Hepatic stellate cell (primary cell): ENCODE measurements at places on chromosomes 1 and 21.

DNA sequence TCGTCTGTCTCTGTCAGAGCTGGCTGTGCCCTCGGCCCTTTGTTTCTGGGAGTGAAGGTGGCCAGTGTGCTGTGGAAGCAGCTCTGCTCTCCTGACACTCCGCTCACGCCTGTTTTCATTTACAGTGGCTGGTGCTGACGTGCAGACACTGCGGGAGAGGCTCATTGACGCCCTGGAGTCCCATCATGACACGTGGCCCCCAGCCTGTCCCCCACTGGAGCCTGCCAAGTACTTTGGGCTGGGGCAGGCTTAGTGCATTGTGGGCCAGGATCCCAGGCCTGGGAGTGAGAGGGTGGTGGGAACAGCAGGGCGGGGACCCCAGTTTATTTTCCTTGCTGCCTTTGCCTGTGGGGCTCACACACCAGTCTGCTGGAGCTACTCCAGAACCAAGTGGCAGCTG lies 21.1 kb downstream of the QSOX1 start:
- DNase-seq = no peak

GRCh38 chr1:167641786-167642500 lies 11.9 kb downstream of the RCSD1 start:
- no peak for DNase-seq

DNA sequence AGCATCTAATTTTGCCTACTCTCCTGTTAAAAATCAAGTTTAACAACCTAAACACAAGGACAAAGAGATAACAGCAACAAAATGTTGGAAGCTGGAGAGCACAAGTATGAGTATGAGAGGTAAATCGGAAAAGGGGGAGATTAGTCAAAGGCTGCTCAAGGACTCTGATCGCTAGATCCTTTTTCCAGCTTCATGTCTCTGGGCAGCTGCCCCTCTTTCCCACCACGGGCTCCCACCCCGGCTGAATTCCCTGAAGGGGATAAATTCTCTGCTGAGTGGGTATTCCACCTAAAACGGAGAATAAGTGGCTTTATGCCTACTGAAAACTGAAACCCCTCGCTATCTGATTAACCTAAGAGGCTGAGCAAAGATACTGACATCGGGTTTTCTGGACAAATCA lies 696 bp upstream of the CTBS start:
- DNase-seq = no peak

DNA sequence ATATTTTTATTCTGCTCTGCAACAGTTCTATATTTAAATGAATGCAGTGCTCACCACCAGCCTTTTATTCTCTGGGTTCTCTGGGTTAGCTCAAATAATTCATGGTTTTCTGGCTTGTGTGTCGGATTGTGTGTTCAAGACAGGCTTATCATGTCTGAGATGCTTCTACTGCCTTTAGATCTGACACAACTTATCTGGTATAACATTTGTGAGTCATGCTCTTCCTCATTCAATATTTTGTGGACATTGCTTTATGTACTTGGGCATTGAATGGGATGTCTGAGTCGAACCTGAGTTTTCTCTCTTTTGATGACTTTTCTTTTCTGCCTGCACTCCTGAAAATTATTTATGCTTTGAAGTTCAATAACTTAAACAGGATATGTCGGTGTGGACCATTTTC lies 17.6 kb upstream of the PKP1 start:
- no peak for DNase-seq

DNA sequence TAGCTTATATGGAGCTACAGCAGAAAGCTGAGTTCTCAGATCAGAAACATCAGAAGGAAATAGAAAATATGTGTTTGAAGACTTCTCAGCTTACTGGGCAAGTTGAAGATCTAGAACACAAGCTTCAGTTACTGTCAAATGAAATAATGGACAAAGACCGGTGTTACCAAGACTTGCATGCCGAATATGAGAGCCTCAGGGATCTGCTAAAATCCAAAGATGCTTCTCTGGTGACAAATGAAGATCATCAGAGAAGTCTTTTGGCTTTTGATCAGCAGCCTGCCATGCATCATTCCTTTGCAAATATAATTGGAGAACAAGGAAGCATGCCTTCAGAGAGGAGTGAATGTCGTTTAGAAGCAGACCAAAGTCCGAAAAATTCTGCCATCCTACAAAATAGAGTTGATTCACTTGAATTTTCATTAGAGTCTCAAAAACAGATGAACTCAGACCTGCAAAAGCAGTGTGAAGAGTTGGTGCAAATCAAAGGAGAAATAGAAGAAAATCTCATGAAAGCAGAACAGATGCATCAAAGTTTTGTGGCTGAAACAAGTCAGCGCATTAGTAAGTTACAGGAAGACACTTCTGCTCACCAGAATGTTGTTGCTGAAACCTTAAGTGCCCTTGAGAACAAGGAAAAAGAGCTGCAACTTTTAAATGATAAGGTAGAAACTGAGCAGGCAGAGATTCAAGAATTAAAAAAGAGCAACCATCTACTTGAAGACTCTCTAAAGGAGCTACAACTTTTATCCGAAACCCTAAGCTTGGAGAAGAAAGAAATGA lies 37.6 kb downstream of the CENPF start:
- no peak for DNase-seq

GRCh38 chr21:39644062-39644560 lies 31.4 kb downstream of the B3GALT5 start:
- DNase-seq = no peak

DNA sequence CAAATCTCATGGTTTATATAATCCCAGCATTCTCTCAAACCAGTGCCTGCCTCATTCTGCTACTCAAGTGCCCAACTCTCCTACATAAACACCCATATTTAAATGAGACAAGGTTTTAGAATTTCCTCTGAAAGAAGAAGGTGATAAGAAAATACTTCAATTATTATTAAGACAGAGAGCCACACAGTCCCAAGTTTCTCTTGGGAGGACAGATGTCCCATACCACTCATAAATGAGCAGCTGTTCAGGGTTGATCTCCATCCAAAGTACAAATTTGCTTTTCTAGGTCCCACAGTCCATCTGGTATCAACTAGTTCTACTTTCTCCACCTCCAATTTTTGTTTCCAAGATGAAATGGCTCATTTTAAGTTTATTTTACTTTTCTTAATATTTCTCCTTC lies 11.3 kb downstream of the DCAF8 start:
- no peak for DNase-seq

- no peak for DNase-seq
Measured at GRCh38 chr1:17574516-17574915, 35.0 kb downstream of the ARHGEF10L start.

- no peak for DNase-seq
Measured at GRCh38 chr1:183980951-183981525, 56.5 kb downstream of the COLGALT2 start.

DNA sequence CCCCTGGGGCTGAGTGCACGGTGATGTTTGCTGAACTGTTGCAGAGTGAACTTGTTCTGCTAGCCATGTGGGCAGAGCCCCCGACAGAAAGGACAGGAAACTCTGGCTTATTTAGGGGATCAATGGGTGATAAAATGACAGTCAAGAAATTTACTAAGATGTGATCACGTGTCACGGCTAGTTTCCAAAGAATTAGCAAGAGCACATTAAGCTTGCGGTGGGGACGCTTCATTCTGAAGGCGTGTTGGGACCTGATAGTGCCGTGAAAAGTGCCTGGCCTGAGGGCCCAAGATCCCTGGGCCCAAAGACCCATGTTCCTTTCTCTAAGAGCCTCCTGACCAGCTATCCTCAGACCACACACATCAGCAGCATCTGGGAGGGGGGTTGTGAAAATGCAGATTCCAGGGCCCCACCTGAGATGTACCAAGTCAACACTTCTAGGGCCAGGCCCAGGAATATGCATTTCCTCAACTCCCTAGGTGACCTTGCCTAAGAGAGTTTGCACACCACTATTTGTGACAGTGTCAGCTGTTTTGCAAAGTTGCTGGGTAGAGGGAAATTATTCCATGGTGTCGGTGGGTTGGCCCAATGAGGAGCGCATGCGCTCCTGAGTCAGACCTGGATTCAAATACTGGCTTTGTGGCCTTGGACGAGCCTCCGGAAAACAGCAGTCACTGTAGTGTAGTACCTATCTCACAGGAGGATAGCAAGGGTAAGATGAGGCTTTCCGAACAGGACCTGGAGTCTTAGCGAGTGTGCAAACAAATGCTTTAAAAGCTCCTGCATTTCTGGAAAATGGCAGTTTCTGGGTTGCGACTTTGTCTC lies 77.5 kb downstream of the SPSB1 start:
- no peak for DNase-seq

DNA sequence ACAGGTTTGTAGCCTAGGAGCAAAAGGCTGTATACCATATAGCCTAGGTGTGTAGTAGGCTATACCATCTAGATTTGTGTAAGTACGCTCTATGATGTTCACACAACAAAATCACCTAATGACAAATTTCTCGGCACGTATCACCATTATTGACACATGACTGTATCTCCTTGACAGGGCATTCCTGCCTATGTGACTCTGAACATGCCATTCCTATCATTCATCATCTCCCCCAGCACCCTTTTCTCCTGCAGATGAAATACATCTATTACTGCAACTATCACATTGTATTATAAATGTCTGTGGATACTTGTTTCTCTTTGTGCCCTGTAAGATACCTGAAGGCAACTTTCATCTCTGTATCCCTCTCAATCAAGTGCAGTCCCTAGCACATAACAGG lies 29.9 kb downstream of the TP53BP2 start:
- no peak for DNase-seq

DNA sequence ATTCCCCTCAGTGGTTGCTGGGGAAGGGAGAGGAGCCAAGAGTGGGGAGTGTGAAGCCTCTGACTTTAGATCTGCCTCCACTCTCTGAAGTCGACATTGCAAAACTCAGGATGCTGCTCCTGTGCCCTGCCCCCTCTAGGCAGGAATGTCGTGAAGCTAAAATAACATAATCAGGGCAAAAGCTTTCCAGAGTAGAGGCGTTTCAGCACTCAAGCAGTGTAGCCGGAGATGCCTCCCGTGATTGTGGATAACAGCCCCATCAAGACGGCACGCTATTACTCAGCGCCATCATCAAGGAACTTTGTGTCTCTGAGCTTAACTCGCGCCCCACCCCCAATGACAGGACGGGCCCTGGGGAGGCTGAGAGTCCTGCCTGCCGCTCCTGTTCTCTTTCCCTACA lies 60.0 kb downstream of the FBXO2 start:
- peak; percentile 54 for DNase-seq

DNA sequence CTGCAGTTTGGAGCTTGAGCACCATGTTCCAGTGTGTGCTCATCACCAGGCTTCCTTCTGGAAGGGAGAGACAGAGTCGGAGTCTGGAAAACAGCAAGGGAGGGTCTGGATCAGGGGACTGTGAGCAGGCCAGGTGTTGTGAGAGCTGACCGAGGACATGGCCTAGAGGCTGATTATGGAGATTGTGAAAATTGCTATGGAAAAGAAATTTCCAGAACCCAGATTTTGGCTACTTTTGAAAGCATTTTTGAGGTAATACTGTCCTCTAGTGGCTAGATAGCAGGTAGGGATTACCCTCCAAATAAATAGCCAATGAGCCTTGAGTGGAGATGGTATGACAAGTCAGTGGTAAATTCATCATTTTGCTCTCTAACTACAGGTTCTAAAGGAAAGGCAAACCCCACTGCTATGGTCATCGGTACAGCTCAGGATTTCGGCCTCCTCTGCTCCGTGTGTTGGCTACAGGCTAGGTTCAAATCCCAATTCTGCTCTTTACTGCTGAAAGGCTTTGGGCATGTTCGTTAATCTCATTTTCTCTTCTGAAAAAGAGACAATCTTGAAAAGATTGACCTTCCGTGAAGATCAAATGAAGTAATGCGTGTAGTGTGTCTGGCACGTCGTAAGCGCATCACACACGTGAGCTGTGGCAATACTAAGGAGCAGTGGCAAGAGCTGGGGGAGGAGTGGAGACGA lies 1.0 kb upstream of the HAO2 start:
- peak; percentile 38 for DNase-seq

DNA sequence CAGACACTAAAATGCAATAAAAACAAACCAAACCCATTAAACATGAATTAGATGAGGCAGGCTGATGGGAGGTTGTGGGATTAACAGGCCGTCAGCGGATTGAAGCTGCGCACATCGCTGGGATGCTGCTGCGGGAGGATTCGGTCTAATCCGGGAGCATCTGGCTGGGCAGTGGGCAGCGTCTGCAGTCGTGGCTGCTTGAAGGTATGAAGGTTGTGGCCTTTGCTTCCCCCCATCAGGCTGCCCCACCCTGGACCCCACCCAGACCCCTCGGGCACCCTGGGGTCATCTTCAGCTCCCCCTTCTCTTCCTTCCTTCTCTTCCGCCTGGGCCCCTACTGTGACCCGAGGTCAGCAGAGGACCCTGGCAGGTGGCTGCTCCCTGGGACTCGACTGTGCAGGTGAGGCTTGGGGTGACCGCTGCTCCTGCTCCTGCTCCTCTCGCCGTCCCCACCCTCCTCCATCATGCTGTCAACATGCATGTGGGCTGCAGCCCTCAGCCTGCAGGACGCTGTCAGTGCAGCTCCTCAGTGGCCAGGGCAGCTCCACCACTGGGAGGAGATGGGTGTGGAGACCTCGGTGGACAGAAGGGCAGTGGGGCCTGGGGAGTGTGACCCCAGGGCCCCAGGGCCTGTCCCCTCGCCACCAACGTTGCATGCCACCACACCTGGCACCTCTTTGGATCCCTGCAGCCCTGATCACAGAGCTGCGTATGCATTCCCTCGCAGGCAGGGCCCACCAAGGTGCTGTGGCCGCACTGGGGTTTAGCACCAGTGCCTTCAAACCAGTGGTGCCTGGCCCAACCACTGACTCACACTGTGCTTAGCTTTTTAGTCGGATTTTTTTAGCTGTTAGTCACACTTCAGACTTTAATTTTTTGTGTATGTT lies 112.2 kb upstream of the COL6A1 start:
- DNase-seq = peak; percentile 61

DNA sequence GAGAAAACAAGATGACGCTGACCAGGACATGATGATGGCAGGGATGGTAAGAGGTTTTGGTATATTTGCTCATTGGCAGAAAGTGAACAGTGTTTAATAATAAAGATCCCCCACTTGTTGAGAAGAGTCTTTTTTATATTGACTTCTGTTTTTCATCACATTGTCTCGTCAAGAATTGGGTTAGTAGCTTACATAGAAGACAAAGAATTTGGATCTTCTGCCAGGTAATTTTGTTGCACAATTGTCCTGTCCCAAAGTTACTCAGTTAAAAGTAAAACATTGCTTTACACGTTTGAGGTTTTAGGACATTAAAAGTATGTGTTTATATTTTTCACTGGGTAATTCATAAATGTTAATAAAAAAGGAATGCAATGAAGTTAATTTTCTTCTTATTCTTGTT lies 48.3 kb upstream of the LAMC2 start:
- DNase-seq = no peak

DNA sequence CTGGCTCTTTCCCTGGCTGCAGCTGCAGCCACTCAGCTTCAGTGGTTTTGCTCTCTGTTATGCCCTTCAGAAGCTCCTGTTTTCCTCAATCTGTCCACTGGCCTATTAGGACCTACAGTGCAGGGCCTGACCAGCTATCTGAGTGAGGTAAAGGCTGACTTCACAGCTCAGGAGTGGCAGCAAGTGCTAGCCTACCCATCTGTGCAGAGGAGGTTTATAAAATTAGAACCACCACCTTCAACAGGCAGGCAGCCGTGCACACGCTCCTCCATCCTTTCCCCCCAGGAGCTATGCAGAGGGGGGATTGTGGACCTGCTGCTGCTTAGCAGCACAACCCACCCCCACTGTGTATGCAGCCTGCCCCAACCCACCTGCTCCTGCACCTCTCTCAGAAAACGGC lies 8.3 kb downstream of the ADAR start:
- no peak for DNase-seq

GRCh38 chr1:4965346-4966075 lies 311.1 kb downstream of the AJAP1 start:
- DNase-seq = no peak

GRCh38 chr21:37753122-37753599 lies 163.1 kb downstream of the KCNJ6 start:
- DNase-seq = no peak

GRCh38 chr1:97451944-97452343 lies 468.9 kb downstream of the DPYD start:
- DNase-seq = no peak

- no peak for DNase-seq
Measured at GRCh38 chr1:248814351-248814750, 11.4 kb downstream of the SH3BP5L start.
